NCI-H1436 (cell line): ENCODE measurements at places on chromosomes 13 and 19.

GRCh38 chr13:90447034-90447733 is 900.3 kb upstream of the MIR17HG start:
- no peak for DNase-seq

DNA sequence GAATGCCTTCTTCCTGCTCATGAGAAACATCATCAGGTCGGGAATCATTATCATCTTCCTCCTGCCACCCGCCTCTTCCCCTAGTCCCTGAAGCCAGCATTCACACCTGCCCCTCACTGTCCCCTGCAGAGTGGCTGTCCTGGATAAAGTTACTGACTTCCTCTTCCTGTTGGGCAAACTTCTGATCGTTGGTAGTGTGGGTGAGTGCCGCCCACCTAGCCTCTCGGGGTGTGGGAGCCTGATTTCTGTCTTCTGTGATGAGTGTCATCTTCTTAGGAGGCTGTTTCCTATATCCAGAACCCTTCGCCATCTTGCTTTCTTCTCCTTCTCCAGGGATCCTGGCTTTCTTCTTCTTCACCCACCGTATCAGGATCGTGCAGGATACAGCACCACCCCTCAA is 12.5 kb downstream of the SLC44A2 start:
- no peak for DNase-seq

DNA sequence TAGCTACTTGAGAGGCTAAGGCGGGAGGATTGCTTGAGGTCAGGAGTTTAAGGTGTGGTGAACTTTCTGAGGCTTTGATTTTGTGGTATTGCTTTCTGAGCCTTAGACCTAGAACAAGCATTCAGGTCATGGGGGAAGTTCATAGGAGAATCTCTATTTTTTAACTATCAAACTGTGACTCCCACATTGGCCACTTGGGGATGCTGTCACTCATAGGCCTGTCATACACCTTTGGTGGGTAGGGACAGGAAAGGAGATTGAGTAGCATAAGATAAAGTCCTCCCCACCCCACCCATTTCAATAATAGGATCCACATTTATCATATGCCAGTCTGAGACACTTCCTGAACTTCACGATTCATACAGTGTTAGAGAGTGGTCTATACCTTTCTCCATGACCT is 41.9 kb upstream of the PSG2 start:
- DNase-seq: no peak

- no peak for DNase-seq
These were observed 34.1 kb upstream of the WDFY2 start for GRCh38 chr13:51550151-51550550.

DNA sequence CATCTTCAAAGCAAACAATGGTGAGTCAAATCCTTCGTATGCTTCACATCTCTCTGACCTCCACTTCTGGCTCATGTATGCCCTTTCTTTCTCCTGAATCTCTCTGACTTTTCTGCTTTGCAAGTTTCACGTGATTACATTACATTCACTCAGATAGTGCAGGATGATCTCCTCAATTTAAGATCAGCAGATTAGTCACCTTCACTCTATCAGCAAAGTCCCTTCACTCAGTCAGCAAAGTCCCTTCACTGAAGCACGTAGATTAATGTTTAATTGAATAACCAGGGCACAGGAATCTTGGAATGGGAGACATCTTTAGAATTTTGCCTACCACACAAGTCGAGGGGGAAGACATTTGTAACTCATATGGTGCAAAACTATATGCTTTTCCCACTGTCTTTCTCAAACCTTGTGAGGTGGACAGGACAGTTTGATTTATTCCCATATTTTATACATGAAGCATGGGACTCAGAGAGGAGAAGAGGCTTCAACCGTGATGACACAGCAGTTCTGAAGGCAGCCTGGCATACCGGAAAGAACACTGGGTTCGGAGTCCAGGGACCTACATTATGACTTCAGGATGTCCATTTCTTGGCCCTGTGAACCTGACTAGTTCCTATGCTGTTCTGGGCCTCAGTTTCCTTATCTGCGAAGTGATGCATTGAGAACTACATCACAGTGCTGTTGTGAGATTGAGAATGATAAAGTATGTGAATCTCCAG is 23.3 kb downstream of the SIGLECL1 start:
- DNase-seq: no peak

- peak; percentile 47 for DNase-seq
These were observed 30.5 kb downstream of the ZSWIM4 start for GRCh38 chr19:13825489-13826441.

DNA sequence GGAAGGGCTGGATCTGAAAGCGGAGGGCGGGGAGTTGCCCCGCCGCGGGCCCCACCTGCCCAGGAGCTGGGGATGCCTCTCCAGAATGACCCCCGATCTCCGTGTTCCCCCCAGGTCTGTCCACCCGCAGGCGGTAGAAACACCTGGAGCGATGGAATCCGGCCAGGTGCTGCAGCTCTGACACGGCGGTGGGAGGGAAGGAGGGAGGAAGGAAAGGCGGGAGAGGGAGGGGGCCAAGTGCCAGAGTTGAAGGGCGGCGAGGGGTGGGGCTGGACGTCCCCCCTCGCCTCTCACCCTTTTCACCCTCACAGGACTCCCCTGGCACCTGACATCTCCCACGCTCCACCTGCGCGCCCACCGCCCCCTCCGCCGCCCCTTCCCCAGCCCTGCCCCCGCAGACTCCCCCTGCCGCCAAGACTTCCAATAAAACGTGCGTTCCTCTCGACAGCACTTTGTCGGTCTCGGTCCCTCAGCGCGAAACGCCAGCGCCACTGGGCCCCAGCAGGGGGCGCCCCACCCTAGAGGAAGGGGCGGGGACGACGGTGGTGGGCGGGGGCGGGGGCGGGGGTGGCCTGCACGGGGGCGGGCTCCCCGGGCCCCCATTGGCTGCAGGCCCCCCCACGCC is 337 bp upstream of the FXYD7 start:
- no peak for DNase-seq

- no peak for DNase-seq
These were observed 23.0 kb upstream of the CYSLTR2 start for GRCh38 chr13:48630773-48631172.

- no peak for DNase-seq
These were observed 34.5 kb downstream of the ZMYM2 start for GRCh38 chr13:19993024-19993423.
